Adrenal gland (tissue), 19 donors: ENCODE measurements at places on chromosomes 5 and 9. TPM values are rescaled to one million over a fixed set of nuclear protein-coding genes. Genes with fewer than 3 reads are reported as not detected.

GRCh38 chr5:136506131-136506530, 140.8 kb upstream of the TRPC7 start:
- H3K27ac ChIP-seq: no peak overlapping the region
- no peak overlapping the region for H3K4me3 ChIP-seq
- H3K4me1 ChIP-seq: no peaks in the 10 kb centered on the region
- H3K36me3 ChIP-seq: no peaks in the 10 kb centered on the region
- H3K27me3 ChIP-seq: no peaks in the 10 kb centered on the region

DNA sequence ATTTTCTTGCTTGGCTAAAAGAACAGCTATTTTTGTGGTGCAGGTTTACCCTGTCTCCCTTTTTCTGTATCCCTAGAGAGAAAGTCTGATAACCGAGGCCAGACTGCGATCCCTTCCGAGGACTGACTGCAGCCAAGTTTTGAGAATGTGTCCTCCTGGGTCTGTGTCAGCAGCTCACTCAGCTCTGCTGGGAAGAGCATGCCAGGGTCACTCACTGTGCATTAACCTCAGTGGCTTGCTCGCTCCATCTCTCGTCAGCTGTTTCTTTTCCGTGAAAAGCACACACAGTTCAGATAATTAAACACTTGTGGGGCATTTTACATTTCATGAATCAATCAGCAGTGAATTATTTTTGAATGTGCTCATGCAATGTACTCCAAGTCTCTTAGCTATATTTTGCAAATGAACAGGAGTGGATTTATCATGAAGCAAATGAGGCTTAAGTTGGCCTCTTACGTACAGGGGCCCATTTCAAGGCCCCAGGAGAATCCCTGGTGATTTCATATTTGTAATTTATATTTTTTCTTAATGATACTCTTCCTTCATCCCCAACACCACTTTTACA, 252.1 kb downstream of the SMARCA2 start:
- peaks cover 18% of the 10 kb centered on the region for H3K4me1 ChIP-seq
- no peak overlapping the region for H3K4me3 ChIP-seq
- peak overlapping the region; percentile 16 for H3K27ac ChIP-seq

DNA sequence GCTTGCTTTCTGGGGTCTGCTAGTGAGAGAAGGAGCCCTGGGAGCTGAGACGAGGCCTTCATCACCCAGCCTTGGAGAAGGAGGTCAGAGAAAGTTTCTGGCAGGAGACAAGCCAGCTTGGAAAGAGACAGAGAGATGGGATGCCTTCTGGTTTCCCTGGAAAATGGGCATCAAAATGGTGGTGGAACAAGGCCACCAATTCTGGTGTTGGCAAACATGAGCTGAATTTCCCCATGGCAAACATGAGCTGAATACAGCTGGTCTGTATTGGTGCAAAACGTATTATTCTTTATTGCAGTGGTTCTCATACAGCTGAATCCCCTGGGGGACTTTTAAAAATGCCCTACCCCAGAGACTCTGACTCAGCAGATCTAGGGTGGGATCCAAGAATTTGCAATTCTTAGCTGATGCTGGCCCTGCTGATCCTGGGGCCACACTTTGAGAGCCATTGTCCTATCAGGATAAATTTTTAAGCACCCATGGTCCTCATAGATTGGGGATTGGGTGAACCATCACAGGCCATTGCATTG, 39.1 kb upstream of the S1PR3 start:
- H3K4me1 ChIP-seq: no peaks in the 10 kb centered on the region
- H3K4me3 ChIP-seq: no peak overlapping the region
- no peak overlapping the region for H3K27ac ChIP-seq
- no peak for DNase-seq

- H3K36me3 ChIP-seq: no peaks in the 10 kb centered on the region
- no peak overlapping the region for H3K4me3 ChIP-seq
- H3K27ac ChIP-seq: no peak overlapping the region
- no peaks in the 10 kb centered on the region for H3K27me3 ChIP-seq
- DNase-seq: no peak
- H3K4me1 ChIP-seq: no peaks in the 10 kb centered on the region
Observed at GRCh38 chr5:125372694-125373631, 626.5 kb upstream of the ZNF608 start.

SPATA31E1 gene
- not detected for total RNA-seq

- no peak for DNase-seq
- H3K27ac ChIP-seq: no peak overlapping the region
- H3K27me3 ChIP-seq: no peaks in the 10 kb centered on the region
- peaks cover 4% of the 10 kb centered on the region for H3K4me1 ChIP-seq
- no peak overlapping the region for H3K4me3 ChIP-seq
- H3K36me3 ChIP-seq: no peaks in the 10 kb centered on the region
Observed at GRCh38 chr5:2131196-2131595, 248.5 kb upstream of the IRX4 start.

TMEM252 gene
- total RNA-seq: not detected
